ENCODE measurements at places on chromosomes 4 and X.
A peak's percentile ranks its signal among the peaks of the same experiment; 100 is the strongest.

GRCh38 chr4:183342541-183343533, 20.6 kb upstream of the CLDN24 start:
- DNase-seq: no peak
- H3K4me3 ChIP-seq: no peak overlapping the region
- no peaks in the 10 kb centered on the region for H3K27me3 ChIP-seq
- no peaks in the 10 kb centered on the region for H3K4me1 ChIP-seq
- no peak overlapping the region for H3K27ac ChIP-seq

GRCh38 chr4:145130130-145130529, 32.0 kb downstream of the ABCE1 start:
- DNase-seq: no peak
- no peak overlapping the region for H3K27ac ChIP-seq

- no peaks in the 10 kb centered on the region for H3K27me3 ChIP-seq
- no peaks in the 10 kb centered on the region for H3K4me1 ChIP-seq
- no peak overlapping the region for H3K4me3 ChIP-seq
- no peak overlapping the region for H3K27ac ChIP-seq
- H3K36me3 ChIP-seq: no peaks in the 10 kb centered on the region
- DNase-seq: no peak
Measured at GRCh38 chrX:103741879-103742278, 31.2 kb downstream of the TMEM31 start.

DNA sequence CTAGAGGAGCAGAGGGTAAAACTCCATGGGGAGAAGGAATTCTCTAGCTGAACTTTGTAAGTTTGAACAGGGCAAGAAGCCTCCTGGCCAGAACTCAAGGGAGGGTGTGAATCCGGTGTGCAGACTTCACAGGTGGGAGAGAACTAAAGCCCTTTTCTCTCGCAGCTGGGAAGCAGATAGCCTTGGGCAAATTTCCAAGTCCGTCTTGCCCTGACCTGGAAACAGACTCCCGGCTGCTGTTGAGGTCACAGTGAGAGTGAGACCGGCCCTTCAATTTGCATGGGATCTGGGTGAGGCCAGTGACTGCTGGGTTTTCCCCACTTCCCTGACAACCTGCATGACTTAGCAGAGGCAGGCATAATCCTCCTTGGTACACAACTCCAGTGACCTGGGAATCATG, 94.5 kb upstream of the ZNF827 start:
- no peak for DNase-seq
- H3K4me3 ChIP-seq: no peak overlapping the region
- H3K4me1 ChIP-seq: no peaks in the 10 kb centered on the region
- H3K27ac ChIP-seq: no peak overlapping the region
- H3K27me3 ChIP-seq: peaks cover 3% of the 10 kb centered on the region
- no peaks in the 10 kb centered on the region for H3K36me3 ChIP-seq

DNA sequence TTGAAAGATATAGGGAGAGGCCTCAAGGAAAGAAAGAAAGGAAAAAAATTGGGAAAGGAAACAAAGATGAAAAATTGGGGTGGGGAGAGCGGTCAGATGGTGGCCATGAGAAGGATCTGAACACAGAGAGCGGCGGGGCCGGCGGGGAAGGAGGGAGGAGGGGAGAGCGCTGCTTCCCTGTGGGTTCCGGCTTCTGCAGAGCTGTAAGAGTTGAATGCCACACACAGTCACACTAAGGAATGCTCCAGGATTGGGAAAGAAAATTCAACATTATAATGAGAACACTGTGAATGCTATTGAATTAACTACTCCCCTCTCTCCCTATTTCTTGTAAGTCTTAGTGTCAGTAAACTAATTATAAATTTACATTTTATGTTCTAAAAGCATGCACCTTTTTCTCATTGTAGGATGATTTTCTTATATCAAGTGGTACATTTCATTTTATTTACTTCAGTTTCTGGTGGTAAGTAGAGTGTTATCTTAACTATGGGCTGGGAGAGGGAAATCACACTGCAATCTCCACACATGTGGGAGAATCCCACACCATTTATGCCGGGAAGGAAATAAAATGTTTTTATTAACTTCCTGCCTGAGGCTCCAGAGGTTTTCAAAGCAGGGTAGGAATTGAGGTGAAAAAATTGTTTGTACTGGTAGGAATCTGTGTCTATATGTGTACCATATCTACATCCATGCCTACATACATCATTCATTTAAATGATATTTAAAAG, 904 bp downstream of the F11 start:
- no peak for DNase-seq
- H3K27me3 ChIP-seq: no peaks in the 10 kb centered on the region
- H3K36me3 ChIP-seq: no peaks in the 10 kb centered on the region

DNA sequence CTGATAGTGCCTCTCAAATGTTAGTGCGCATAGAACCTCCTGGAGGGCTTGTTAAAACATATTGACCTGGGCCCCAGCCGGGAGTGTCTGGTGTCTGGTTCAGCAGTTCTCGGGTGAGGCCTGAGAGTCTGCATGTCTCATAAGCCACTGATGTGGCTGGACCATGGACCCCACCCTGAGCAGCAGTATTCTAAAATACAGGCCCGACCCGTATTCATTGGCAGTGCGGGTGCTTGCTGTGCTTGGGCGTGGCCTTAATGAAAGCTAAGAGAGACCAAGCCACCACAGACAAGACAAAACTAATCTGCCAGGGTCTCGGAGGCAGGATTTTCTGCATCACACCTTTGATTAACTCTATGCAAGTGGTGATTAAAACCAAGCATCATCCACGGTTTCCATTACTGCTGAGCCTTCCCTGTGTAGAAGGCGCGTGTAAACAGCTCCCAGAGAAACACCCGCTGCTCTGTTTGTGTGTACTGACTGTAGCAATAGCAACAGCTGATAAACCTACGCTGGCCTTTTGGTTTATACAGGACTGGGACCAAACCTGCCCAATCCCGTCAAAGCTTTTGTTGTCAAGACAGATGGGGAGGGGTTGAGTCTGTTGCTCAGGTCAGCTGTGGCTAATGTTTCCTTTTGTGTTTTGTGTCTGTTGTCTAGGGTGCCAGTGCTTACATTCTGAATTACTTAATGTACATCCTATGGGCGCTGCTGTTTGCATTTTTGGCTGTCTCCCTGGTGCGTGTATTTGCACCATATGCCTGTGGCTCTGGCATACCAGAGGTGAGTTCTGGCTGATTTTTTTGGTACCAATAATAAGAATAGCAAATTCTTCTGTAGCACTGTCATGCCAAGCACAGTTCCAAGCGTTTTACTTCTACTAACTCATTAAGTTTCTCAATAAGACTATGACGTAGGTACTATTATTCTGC, 40.8 kb downstream of the CLCN4 start:
- H3K36me3 ChIP-seq: no peaks in the 10 kb centered on the region
- H3K27me3 ChIP-seq: no peaks in the 10 kb centered on the region
- DNase-seq: no peak

- H3K4me1 ChIP-seq: no peaks in the 10 kb centered on the region
- no peak for DNase-seq
- H3K27ac ChIP-seq: no peak overlapping the region
- no peaks in the 10 kb centered on the region for H3K27me3 ChIP-seq
- no peak overlapping the region for H3K4me3 ChIP-seq
Measured at GRCh38 chr4:38102957-38103588, 142.9 kb downstream of the PTTG2 start.

- no peaks in the 10 kb centered on the region for H3K27me3 ChIP-seq
- DNase-seq: no peak
- H3K36me3 ChIP-seq: no peaks in the 10 kb centered on the region
- no peak overlapping the region for H3K27ac ChIP-seq
- no peaks in the 10 kb centered on the region for H3K4me1 ChIP-seq
Measured at GRCh38 chr4:124433044-124433443, 279.5 kb downstream of the ANKRD50 start.

GRCh38 chr4:155377276-155377675, 511 bp upstream of the MAP9 start:
- H3K4me1 ChIP-seq: peaks cover 8% of the 10 kb centered on the region
- DNase-seq: no peak
- H3K27ac ChIP-seq: peak overlapping the region; percentile 91
- no peaks in the 10 kb centered on the region for H3K36me3 ChIP-seq

DNA sequence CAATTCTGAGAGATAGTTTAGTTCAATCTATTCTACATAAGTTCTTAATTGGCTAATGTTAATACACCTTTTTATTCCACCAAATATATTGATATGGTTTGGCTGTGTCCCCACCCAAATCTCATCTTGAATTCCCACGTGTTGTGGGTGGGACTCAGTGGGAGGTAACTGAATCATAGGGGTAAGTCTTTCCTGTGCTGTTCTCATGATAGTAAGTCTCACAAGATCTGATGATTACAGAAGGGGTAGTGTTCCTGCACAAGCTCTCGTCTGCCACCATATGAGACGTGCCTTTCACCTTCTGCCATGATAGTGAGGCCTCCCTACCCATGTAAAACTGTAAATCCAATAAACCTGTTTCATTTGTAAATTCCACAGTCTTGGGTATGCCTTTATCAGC, 11.3 kb downstream of the PPA2 start:
- DNase-seq: no peak
- H3K27me3 ChIP-seq: no peaks in the 10 kb centered on the region
- no peaks in the 10 kb centered on the region for H3K36me3 ChIP-seq
- H3K4me3 ChIP-seq: no peak overlapping the region
- no peaks in the 10 kb centered on the region for H3K4me1 ChIP-seq
- H3K27ac ChIP-seq: no peak overlapping the region

- no peak overlapping the region for H3K27ac ChIP-seq
- no peaks in the 10 kb centered on the region for H3K4me1 ChIP-seq
- H3K36me3 ChIP-seq: no peaks in the 10 kb centered on the region
- DNase-seq: no peak
- H3K4me3 ChIP-seq: no peak overlapping the region
Measured at GRCh38 chr4:64430933-64431332, 21.7 kb upstream of the TECRL start.

Measured in CD8-positive, alpha-beta memory T cell (primary cell).